ENCODE measurements at places on chromosomes 12 and 14.
A peak's percentile ranks its signal among the peaks of the same experiment; 100 is the strongest.

DNA sequence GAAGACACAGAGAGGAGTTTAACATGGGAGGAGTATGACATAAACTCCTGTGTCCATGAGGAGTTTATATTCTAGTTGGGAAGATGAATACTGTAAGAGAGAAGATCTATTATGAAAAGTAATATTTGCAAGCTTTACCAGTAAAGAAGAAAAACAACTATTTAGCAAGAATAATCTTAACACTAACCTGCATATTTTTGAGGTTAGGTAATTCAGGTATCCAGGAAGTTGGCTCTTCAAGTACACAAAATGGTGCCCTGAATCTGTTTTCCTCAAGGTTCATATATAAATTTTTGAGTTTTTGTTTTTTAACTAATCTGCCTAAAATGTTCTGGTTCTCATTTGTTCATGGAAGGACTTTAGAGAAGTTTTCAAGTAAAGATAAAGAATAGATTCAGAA, 33.9 kb upstream of the KCNMB4 start:
- DNase-seq: no peak

DNA sequence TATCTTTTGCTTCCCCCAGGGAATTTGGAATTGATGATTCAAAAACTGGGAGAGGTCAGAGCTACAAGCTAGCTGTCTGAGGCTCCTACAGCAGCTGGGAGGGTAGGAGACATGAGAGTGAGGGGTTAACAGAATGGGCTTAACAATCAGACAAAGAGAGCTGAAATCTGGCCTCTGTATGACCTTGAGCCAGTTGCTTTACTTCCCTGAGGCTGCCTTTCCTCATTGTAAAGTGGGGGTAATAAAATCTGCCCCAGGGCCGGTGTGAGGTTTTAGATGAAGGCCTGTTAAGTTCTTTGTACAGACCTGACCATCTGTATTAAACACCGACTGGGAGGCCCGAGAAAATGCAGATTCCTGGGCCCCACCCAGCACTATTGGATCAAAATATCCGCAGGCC, 164.3 kb upstream of the NOS1 start:
- DNase-seq: no peak

- DNase-seq: peak; percentile 67
Measured at GRCh38 chr14:90397425-90398314, 841 bp downstream of the CALM1 start.

GRCh38 chr14:103292426-103293374, 41.3 kb upstream of the EIF5 start:
- peak; percentile 58 for DNase-seq

- DNase-seq: no peak
Measured at GRCh38 chr14:75518625-75519024, 3.6 kb upstream of the BATF start.
